ENCODE measurements at places on chromosomes 6 and 20. TPM values are rescaled to one million over a fixed set of nuclear protein-coding genes. Genes with fewer than 3 reads are reported as not detected.
A peak's percentile ranks its signal among the peaks of the same experiment; 100 is the strongest.

ACTL10 gene
- 1.8 TPM for total RNA-seq

SLC22A23 gene
- 2.0 TPM for total RNA-seq

DNA sequence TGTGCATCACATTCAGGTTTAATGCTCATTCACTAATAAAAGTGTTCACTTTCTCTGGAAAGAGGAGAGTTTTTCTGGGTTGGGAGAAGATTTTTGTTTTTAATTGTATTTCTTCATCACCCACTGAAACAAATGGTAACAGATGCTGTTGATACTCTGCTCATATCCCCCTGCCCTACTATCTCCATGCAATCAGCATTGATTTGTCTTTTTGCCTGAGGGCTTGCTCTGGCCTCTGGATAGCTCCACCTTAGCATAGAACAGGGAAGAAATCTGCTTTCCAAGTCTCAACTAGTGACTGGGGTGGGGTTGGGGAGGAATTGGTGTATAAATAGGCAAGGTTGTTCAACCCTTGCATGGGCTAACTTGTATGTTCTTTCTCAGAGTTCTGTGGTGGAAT lies 296.4 kb downstream of the KHDRBS2 start:
- no peak overlapping the region for H3K4me3 ChIP-seq
- no peak overlapping the region for H3K27ac ChIP-seq
- no peaks in the 10 kb centered on the region for H3K27me3 ChIP-seq
- H3K4me1 ChIP-seq: no peaks in the 10 kb centered on the region
- no peaks in the 10 kb centered on the region for H3K36me3 ChIP-seq
- no peak for DNase-seq

- no peak overlapping the region for H3K4me3 ChIP-seq
- no peak for DNase-seq
- peaks cover 2% of the 10 kb centered on the region for H3K36me3 ChIP-seq
- H3K27ac ChIP-seq: no peak overlapping the region
Observed at GRCh38 chr20:51216850-51217249, 193.9 kb upstream of the KCNG1 start.

DNA sequence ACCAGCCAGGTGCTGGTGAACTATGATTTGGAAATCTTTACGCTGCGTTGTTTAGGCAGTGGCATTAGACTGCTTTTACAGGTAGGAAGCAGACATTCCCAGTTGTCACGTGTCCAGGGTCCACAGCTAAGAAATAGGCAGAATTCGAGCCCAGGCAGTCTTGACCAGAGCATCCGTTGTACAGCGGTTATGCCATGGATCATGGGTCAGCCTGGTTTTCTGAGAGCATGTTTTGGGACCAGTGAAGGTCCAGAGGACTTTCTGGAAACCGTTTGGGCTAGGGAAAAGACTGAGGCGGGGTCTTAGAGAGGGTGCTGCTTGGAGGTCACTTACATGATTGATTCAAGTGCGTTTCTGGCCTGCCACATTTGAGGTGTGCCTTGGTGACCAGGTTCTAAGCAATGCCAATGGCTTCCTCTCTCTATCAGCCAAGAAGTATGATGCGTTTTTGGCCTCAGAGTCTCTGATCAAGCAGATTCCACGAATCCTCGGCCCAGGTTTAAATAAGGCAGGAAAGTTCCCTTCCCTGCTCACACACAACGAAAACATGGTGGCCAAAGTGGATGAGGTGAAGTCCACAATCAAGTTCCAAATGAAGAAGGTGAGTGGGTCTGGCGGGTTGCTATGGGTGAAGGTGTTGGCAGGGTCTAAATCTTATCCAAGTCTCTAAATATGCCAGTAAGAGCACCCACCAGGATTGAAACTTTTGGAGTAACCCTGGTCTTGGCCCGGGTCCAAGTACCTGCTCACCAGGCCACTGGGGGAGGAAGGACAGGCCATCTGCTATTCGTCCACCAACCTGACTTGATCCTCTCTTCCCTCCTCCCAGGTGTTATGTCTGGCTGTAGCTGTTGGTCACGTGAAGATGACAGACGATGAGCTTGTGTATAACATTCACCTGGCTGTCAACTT lies 1.8 kb downstream of the RPL10A start:
- H3K4me3 ChIP-seq: peak overlapping the region; percentile 90
- peak overlapping the region; percentile 97 for H3K27ac ChIP-seq
- H3K27me3 ChIP-seq: no peaks in the 10 kb centered on the region
- DNase-seq: no peak

- DNase-seq: no peak
- no peaks in the 10 kb centered on the region for H3K36me3 ChIP-seq
- no peak overlapping the region for H3K4me3 ChIP-seq
- H3K4me1 ChIP-seq: peaks cover 11% of the 10 kb centered on the region
- no peak overlapping the region for H3K27ac ChIP-seq
- H3K27me3 ChIP-seq: no peaks in the 10 kb centered on the region
Observed at GRCh38 chr20:48619126-48620101, 208.4 kb downstream of the PREX1 start.

Data from activated T-cell treated with anti-CD3 and anti-CD28 coated beads, Interleukin-2, amount 50 U/mL, for 72 hours (primary cell).